Kidney epithelial cell (primary cell): ENCODE measurements at places on chromosomes 16 and 17. TPM values are rescaled to one million over a fixed set of nuclear protein-coding genes. Genes with fewer than 3 reads are reported as not detected.

GRCh38 chr17:40316571-40317344 is 7.8 kb downstream of the RARA start:
- no peak for DNase-seq

DNA sequence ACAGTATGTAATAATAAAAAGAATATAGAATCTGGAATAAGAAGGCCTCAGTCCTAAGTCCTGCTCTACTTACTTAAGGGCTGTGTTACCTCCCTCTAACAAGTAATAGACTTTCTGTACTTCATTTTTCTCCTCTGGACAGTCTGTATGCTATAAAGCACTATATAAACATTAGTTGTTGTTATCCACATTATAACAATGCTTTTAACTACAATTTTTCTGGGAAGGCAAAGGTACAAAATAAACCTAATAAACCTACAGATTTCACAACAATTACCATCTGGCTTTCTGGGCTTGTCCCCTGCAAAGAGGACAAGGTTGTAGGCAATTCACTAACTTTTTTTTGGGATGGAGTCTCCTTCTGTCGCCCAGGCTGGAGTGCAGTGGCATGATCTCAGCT is 32.7 kb downstream of the RFFL start:
- DNase-seq: no peak

DNA sequence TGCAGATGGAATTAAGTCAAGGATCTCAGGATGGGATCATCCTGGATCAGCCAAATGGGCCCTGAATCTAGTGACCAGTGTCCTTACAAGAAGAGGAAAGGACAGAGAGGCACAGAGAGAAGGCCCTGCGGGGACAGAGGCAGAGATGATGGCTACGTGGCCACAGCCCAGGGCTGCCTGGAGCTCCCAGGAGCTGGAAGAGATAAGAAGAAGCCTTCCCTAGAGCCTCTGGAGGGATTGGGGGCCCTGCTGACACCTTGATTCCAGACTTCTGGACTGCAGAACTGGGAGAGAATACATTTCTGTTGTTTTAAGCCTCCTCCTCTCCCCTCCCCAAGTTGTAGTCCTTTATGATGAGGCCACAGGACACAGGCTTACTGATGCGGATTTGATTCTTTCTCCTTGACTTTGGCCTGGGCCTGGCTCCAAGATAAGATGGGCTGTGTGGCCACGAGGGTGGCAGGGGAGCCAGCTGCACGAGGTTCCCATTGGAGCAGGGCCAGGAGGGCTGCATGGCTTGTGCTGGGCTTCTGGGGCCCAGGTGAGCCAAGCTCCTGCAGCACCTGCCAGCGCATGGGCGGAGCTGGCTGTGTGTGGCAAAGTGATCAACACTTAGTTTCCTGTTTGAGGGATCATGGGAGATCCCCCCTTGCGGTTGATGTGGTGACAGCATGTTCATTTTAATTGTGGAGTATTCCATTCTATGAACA is 146.1 kb downstream of the IRF8 start:
- DNase-seq: no peak

DNA sequence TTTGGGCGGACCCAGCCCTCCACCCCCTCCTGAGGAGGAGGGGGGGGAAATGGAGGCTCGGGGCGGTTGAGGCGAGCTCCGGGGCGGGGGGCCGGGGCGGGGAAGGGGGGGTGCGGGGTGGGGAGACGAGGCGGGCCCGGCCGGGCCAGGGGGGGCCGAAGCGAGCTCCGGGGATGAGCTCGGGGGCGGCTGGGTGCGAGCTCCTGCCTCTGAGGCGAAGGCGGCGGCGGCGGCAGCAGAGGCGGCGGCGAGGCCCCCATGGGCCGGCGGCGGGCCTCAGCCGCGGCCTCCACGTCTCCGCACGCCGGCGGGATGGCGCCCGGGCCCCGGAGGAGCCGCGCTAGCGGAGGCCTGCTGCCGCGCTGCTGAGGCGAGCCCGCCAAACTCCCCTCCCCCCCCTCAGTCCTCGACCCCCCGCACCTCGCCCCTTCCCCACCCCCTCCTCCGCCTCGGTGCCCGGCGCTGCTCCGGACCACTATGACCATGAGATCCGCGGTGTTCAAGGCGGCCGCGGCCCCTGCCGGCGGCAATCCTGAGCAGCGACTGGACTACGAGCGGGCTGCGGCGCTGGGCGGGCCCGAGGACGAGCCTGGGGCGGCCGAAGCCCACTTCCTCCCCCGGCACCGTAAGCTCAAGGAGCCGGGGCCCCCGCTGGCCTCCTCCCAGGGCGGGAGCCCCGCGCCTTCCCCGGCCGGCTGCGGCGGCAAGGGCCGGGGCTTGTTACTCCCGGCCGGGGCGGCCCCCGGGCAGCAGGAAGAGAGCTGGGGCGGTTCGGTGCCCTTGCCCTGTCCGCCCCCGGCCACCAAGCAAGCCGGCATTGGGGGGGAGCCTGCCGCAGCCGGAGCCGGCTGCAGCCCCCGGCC is 596 bp downstream of the MSL1 start:
- no peak for DNase-seq

DNA sequence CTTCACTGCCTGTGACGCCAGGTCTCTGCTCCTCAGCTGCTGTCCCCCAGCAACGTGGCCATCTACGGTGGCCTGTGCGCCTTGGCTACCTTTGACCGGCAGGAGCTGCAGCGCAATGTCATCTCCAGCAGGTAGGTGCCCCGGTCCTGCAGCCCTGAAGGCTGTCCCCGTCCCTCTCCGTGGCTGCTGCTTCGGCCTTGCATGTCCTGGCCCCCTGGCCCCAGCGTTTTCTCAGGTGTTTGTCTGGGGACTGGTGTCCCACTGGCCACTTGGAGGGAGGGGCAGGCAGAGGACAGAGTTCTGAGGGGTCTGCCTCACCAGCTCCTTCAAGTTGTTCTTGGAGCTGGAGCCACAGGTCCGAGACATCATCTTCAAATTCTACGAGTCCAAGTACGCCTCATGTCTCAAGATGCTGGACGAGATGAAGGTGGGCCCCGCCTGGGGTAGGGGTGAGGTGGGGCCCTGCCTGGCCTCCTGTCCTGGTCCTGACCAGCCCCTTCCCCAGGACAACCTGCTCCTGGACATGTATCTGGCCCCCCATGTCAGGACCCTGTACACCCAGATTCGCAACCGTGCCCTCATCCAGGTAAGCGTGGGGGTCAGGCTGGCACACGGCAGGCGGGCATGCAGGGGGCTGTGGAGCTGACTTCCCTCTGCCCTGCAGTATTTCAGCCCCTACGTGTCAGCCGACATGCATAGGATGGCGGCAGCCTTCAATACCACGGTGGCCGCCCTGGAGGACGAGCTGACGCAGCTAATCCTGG is 4.4 kb downstream of the GPS1 start:
- DNase-seq: no peak

DNA sequence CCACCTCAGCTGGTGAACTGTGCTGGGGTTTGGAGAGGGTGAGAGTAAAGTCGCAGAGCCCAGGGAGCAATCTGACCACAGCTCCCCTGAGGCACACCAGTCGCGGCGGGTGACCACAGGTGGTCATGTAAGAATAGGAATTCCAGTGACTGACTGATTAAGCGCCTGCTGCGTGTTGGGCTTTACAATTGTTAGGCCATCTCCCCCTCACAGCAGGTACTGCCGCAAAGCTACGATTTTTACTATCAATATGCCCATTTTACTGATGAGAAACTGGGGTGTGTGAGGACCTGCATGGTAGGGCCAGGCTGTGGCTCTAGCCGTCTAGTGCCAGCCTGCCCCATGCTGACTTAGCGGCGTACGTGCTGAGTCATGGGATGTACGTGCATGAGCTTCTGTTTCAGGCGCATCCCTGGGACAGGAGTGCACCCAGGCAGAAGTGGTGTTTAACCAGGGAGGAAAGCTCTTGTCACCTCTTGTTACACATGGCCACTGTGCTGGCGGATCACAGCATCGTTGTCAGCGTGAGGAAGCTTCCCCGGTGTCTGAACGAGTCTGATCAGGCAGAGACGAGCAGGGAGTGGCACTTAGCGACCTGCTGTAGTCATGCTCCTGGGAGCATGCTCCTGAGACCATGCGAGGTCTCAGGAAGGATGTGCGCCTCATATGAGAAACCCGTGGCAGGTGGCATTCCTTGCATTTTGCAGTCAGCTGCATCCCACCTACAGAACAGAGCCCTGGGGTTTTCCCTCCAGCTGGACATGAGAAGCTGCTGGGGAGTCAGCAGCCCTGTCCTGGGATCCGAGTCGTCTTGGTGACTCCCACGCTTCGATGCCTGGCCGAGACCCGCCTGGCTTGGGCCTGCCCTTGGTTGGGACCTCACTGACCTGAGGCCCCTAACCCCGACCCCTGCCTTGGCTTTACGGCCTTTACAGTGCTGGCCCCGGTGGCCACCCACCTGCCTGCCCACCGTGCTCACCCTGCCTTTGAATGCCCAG is 163.7 kb upstream of the CHMP6 start:
- DNase-seq: no peak

- DNase-seq: no peak
These were observed 35.8 kb downstream of the FA2H start for GRCh38 chr16:74738816-74739215.

DNA sequence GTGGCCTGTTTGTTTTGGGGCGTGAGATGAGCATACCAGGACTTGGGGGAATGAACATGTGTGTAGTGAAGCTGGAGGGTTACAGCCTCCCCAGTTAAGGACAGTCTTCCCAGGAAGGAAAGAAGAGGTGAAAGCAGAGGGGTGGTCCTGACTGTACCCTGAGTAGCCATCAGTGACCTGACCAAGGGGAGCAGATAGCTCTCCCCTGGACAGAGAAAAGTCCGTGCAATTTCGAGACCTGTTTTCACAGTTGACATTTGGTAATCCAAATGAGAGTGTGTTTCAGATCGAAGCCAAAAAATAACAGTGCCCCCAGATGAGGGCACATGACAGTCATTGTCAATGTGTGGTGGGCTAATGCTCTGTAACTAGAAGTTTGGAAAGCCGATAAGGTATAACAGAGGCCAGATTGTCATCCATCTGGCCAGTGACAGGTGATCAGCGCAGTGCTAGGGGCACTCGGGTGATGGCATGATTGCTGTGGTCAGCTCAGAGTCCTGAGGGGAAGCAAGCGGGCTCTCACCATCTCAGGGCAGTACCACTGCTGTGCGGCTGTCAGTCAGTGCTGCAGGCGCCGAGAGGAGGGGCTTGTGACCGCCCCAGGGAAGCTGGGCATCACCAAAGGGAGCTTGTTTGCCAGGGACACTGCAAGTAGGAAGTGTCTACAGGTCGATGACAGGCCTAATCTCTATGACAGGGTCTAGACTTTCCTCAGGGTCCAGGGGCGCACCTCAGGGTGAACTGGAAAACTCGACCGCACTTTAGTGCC is 1.1 kb upstream of the NME2 start:
- no peak for DNase-seq

DNA sequence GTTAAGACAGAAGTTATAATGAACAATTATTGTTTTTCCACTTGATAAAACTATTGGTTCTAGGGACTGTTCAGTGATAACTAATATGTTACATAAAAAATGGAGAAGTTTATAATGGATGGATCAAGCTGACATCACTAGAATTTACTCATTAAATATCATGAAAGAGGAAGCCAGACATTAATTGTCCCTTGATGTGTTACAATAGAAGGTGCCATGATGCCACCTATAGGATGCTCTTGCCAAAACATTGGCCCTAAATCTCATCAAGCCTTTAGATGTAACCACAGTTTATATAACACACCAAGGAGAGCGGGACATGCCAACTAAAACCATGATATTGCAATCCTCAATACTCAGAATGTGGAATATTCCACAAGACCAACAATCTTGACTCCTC is 147.9 kb upstream of the MON1B start:
- no peak for DNase-seq

GRCh38 chr16:64656471-64656870 is 465.4 kb downstream of the CDH11 start:
- DNase-seq: no peak

GRCh38 chr16:14658063-14658462 is 25.3 kb downstream of the BFAR start:
- no peak for DNase-seq

DNA sequence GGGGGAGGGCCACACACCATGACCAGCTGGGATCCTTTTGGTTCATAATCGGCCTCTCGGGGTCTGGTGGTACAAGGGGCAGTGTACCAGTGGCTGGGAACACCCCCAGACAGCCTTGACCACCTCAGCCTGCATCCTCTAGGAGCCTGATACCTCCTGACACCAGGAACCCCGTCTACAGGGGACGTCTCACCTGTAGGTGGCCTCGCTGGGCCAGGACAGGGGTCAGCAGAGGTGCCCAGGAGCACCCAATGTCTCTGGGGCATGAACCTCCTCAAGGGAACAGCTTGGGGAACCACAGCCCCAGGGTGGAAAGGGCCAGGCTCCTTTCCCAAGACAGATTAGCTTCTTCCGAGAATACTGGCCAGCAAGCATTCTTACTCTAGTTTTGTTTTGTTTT is 2.5 kb upstream of the METRNL start:
- no peak for DNase-seq

DNA sequence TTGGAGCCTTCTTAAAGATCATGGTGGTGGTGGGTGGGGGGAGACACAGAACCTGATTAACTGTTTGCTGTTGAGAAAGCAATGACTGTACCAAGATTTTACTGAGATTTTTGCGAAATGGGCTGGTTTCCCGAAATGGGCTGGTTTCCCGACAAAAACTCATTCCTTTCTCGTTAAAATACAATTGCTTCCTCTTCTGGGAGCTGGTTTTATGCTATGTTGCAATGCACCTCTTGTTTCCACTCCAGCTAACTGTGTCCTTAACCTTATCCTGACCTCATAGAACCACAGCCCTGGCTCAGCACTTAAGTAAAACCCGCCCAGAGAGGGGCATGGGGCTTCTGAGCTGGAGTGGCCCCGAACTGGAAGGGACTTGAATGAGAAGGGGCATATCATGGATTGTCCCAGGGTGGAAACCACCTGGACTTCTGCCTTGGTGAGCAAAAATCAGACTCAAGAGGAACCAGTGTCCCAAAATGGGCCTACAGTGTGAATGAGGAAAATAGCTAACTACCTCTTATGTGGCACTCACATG is 20.9 kb downstream of the FAM20A start:
- peak; percentile 2 for DNase-seq

DNA sequence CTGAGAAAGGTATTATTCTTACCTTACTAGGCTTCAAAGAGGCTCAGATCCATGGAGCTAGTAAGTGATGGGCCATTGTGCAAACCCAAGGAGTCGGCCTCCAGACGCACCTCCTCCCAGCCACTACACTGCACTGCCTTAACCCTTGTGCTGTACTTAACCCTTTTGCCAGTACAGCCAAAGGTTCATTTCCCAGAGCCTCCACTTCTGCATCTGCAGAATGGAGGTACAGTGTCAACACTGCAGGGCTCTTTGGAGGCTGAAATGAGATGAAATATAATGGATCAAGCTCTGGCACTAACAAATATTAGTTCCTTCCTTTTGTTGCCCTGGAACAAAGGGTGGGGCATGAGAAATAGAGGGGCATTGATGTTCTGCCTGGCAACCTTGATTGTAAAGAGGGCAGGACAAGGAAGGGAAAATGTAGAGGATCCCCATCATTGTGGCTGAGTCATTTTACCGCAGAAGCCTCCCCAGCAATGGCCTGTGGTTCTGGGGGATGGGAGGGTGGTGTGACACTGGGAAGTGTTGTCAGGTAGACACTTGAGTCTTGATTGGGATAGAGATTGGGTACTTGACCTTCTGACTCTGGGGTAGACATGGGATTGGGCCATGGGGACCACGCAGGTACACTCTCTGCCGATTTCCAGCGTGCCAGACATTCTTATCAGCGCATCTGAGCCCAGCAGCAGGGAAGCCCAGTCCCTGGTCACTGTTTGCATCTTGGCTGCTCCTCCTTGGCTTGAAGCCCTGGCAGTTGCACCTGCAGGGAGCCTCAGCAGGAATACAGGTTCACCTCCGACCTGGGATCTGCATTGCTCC is 84.0 kb downstream of the MSI2 start:
- DNase-seq: no peak

The SLC16A11 gene
- not detected in 2 replicates for total RNA-seq
